Activated naive CD8-positive, alpha-beta T cell treated with anti-CD3 and anti-CD28 coated beads, Interleukin-2, amount 50 U/mL, for 24 hours (primary cell): ENCODE measurements at places on chromosomes 7 and 10.
A peak's percentile ranks its signal among the peaks of the same experiment; 100 is the strongest.

- DNase-seq, result no peak
Observed at GRCh38 chr7:138072726-138073125, 3.5 kb upstream of the AKR1D1 start.

GRCh38 chr10:86644152-86644793 is 10.1 kb upstream of the OPN4 start:
- peak; percentile 8 for DNase-seq

GRCh38 chr10:132422903-132423825 is 26.2 kb downstream of the PWWP2B start:
- DNase-seq, result no peak

DNA sequence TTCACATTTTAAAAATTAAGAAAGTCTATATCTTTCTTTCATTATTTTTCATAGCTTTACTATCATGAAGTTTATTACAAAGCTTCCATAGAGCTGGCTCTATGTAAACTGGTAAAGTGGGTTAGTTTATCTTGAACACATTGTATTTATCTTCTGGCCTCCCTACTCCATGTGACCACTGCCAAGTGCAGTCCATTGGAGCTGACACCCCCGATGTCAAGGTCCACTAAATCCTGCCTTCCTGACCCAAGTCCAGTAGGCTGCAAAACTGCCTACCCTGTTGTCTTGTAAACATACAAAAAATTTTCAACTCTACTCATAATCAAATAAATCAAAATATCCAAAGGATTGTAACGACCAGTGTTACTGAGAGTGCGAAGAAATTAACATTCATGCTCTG is 10.2 kb downstream of the DNAJC12 start:
- DNase-seq, result no peak

GRCh38 chr7:129870668-129871067 is 82.1 kb downstream of the UBE2H start:
- no peak for DNase-seq

DNA sequence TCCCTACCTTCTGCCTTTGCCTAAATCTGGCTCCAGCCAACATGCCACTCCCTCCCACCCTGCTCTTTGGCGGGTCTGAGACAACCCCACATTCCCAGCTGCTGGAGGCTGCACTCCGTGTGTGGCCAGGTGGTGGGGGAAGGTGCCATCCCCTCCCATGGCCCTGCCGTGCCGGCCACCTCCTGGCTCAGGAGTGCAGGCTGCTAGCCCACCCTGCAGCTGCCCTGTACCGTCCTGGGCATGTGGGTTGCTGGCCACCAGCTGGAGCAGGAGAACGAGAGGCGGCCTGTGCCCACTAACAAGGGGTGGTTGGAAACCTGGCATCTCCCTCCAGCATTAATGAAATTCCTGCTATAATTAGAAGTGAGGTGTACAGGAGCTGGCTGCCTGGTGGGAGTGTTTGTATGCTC is 97.6 kb downstream of the ZMIZ1 start:
- no peak for DNase-seq

- no peak for DNase-seq
Observed at GRCh38 chr10:123521556-123521955, 144.6 kb upstream of the GPR26 start.

GRCh38 chr7:138833596-138833995 is 35.6 kb upstream of the ATP6V0A4 start:
- no peak for DNase-seq

DNA sequence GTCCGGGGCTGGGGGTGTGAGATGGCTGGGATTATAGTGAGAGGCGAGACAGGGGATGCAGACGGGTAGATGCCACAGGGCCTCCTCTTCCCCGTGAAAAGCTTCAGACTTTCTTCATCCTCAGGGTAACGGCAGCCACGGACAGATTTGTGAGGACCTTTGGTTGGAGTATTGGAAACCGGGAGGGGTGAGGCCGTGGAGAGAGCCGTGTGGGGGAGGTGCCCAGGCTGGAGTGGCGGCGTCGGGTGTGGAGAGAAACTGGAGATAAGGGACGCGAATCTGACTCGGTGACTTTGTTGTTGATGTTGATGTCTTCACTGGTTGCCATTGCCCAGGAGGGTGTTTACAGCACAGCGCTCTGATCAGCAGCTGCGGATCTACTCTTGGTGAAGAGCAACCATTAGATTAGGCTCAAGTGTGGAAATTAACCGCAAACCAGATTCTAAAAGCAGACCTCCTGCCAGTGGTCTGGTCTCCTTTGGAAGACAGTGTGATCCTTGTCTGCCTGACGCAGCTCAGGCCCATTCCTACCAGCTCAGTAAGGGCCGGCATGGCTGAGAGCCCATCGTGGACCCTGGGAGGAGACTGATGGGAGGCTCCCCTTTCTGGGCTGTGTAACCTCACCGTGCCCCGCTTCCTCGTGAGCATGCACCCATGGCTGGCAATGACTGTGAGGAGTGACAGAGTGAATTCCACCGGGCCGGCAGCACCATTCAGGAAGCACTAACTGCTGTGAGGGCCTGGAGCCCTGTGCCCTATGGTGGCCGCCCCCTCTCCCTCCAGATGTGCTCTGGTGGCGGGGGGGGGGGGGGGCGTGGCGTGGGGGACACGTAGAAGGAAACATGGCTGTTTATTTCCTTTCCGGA is 90.3 kb downstream of the INPP5A start:
- DNase-seq, result no peak

DNA sequence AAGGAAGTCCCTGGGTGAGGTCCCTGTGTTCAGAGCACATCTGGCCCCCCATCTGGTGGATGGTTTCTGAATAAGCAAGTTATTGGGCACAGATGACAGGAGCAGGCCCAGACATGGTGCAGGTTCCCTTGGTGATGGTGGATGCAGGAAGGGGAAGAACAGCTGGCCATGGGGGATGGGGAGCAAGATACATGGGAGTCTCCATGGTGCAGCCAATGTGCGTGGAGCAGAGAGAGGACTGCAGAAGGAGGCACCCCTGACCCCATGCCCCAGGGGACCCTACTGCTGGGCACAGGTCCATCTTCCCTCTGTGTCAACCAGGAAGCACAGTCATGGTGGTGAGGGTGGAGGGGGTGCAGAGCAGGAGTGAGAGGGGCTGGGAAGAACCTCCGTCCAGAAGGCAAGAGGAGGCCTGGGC is 43.8 kb upstream of the RABGEF1 start:
- DNase-seq, result no peak

GRCh38 chr10:107611115-107611514 is 446.6 kb upstream of the SORCS1 start:
- no peak for DNase-seq

DNA sequence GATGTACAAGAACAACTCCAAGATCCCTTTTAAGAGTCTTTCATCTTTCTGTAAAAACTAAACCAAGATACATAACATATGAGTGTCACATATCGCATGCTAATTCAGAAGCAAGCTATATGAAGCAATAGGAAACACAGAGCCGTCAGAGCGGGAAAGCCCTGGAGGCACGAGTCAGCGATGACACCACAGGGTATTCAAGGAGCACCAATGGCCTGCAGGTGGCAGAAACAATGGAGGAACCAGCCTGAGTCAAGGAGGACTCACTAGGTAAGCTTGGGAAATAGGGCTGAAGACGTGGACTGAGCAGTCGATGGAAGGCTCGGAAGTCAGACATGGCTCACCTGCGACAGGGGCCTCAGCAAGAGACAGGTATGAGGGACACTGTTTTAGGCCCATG is 214.4 kb downstream of the FAM107B start:
- peak; percentile 64 for DNase-seq

DNA sequence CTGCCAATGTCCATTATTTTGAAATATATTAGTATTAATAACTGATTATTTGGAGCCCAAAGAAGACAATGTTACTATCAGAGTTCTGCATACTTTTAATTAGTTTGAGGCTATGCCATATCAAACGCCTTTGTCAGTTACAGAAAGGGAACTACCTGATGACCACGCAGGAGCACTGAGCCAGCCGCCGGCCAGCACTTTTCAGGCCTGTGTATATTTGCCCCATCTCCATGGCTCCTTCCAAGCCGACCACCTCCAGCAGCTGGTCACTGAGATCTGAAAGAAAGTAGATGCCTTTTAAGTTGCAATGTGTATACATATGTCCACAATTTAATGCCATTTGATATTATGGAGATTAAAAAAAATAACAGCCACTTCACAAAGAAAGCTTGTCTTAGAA is 188.4 kb upstream of the ETV1 start:
- no peak for DNase-seq

DNA sequence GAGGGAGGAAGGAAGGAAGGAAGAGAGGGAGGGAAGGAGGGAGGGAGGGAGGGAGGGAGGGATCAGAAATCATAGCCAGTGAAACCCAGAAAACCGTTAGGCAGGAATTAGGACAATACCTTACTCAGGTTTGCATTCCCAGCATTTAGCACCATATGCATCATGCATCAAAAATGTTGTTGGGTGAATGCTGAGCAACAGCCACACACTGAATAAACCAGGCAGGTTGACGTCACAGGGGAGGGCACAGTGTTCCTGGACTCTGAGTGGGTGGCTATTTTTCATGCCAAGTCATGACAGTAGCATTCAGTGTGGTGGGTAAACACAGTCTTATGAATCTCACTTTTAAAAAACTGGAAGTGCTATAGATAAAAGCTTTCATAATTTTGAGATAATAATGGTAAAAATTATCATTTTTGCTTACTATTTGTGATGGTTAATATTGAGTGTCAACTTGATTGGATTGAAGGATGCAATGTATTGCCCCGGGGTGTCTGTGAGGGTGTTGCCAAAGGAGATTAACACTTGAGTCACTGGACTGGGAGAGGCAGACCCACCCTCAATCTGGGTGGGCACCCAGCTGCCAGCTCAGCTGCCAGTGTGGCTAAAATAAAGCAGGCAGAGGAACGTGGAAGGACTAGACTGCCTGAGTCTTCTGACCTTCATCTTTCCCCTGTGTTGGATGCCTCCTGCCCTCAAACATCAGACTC is 199.1 kb upstream of the PRKCQ start:
- DNase-seq, result no peak

- DNase-seq, result no peak
Observed at GRCh38 chr7:99791021-99791420, 7.0 kb upstream of the CYP3A4 start.

- DNase-seq, result no peak
Observed at GRCh38 chr7:54897891-54898290, 120.9 kb upstream of the EGFR start.

- DNase-seq, result no peak
Observed at GRCh38 chr7:144862612-144863319, 26.9 kb upstream of the TPK1 start.

- peak; percentile 85 for DNase-seq
Observed at GRCh38 chr7:112450807-112451761, 824 bp downstream of the IFRD1 start.

GRCh38 chr10:76868098-76868977 is 769.3 kb downstream of the KCNMA1 start:
- no peak for DNase-seq

GRCh38 chr10:33291053-33291592 is 43.3 kb downstream of the NRP1 start:
- no peak for DNase-seq

- no peak for DNase-seq
Observed at GRCh38 chr7:18225067-18225466, 197.4 kb upstream of the PRPS1L1 start.

GRCh38 chr10:96082153-96082552 is 38.8 kb downstream of the CCNJ start:
- DNase-seq, result no peak

DNA sequence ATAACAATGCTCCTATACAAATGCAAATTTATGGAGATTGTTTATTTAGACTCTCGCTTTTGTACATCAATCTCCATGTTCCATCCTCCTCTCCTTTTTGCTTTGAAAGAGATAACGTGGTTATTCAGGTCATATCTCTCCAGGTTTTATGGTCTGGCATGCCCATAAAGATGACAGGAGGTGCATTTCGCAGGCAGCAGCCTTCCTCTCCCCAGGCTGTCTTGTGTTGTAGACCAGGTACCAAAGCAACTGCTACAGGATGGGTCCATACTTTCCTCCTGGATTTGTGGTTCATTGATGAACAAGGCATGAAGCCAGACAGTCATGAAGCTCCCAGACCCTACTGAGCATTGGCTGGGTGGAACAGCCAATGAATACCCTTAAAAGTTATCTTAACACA is 400.2 kb upstream of the NPVF start:
- DNase-seq, result no peak

GRCh38 chr10:60093317-60093716 is 187.0 kb upstream of the CCDC6 start:
- DNase-seq, result no peak

DNA sequence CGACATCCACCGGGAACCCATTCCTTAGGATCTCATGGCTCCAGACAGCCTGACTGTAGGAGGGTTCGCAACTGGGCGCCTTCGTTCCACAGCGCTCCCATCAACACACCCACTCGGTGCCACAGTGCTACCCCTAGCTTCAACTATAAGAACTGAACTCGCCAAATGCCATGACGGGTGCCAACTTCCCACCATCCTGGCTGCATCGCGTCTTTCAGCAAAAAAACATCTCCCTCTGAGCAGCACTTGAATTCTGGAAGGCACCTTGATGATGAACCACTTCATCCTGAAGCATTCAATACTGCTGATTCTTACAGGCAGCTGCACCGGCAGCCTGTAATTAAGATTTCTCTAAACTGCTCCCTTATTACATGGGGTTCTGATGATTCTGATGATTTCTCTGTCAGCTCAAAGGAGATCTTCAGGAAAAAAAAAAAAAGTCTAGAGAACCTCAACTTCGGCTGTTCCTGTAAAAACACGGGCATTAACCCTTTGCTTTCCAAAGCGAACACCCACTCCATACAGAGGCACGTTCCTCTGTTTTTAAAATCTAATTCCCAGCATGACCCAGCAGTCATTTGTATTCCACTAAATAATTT is 1.3 kb downstream of the CYTH3 start:
- peak; percentile 33 for DNase-seq

GRCh38 chr7:38276096-38276877 is 2.9 kb upstream of the TARP start:
- DNase-seq, result no peak

DNA sequence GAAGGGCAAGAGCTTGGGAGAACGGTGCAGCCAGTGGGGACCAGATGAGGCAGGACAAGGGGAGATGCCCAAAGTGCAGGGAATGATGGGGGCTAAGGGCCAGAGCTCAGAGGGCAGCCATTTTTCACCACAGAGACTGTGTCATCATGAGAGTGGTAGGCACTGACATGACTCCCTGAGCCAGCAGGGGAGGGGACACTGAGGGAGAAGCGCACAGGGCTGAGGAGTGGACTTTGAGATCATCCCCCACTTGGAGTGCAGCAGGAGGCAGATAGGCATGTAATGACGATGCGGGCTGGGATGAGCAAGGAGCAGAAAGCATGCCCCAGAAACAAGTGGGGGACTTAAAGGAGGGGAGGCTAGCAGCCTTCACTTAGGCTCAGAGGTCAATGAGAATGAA is 5.2 kb upstream of the SMKR1 start:
- DNase-seq, result no peak

- DNase-seq, result peak; percentile 95
Observed at GRCh38 chr10:75235375-75236177, at the start of gene COMTD1. Gene COMTD1, minus strand, starts transcription at chr10:75235957. Its CDS starts 29 bp downstream, at chr10:75235928.

- DNase-seq, result peak; percentile 31
Observed at GRCh38 chr10:11515596-11516430, 95.6 kb downstream of the USP6NL start.

GRCh38 chr7:141014125-141014523 is 628 bp downstream of the MRPS33 start:
- DNase-seq, result no peak
